ENCODE measurements at places on chromosomes 13 and 19.

GRCh38 chr19:11378319-11379189 lies 4.1 kb downstream of the SWSAP1 start:
- no peak for DNase-seq

- no peak for DNase-seq
Observed at GRCh38 chr13:33536601-33537000, 251.0 kb upstream of the STARD13 start.

- DNase-seq, result no peak
Observed at GRCh38 chr19:37718304-37718703, 1.3 kb downstream of the ZNF607 start.

DNA sequence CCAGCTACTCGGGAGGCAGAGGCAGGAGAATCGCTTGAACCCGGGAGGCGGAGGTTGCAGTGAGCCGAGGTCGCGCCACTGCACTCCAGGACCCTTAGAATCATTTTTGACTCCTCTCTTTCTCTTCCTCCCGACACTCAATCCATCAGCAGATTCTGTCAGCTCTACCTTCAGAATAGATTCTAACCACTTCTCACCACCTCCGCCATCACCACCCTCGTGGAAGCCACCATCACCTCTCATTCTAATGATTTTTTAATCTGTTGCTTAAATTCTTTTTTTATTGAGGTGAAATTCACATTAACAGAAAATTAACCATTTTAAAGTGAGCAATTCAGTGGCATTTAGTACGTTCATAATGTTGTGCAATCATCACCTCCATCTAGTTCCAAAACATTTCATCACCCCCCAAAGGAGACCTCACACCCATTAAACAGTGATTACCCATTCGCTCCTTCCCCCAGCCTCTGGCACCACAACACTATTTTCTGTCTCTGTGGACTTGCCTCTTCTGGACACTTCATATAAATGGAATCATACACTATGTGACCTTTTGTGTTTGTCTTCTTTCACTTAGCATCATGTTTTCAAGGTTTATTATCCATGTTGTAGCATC lies 5.0 kb upstream of the CCDC61 start:
- DNase-seq, result no peak

GRCh38 chr13:24053519-24054251 lies 106.8 kb upstream of the SPATA13 start:
- DNase-seq, result peak; percentile 23

DNA sequence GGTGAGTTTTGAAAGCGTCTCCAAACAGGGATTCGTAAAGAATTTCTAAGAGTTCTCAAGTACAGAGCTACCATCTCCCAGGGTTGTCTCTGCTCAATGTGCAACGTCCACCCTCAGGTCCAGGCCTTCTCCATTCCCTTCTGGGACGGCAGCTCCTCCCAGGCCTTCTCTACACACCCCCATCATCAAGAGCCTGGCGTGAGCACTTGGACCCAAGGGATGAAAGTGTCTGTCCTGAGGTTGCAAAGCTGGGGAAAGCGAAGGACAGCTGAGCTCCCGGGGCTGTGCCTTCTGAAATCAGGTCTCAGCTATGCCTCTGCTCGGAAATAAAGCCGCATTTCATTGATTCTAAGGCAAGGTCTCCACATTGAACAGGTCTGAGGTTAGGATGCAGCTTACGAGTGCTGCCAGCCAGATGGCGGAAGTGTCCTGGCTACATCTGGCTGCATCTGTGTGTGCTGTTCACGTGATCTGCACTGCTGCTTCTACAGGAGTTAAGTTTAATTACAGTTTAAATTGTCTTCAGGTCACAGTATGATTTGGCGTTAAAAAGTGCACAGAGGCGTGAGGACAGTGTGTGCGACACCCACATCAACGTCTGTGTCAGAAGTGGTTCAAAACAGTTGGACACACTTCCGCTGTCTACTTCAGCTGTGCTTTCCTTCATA lies 27.0 kb upstream of the MIER2 start:
- DNase-seq, result no peak

- no peak for DNase-seq
Observed at GRCh38 chr19:38290631-38291147, 13.4 kb upstream of the C19orf33 start.

DNA sequence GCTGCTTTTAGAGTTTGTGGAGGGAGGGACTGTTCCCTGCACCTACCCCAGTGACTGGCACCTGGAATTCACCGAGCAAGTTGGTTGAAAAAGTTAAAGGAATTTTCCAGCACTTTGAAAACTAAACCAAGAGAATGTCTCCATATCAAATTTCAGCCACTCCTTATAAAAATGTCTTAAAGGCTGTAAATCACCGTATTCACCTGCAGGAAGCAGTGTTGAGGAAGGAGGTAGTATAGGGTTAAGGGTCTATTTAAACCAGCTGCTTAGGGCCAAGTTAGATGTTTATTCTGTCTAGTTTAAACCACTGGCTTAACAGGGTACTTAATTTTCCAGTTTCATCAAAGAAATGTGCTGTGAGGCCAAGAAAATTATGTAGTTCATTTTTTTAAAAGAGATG lies 3.8 kb upstream of the RAB20 start:
- DNase-seq, result no peak

GRCh38 chr13:97934590-97934989 lies 18.9 kb upstream of the IPO5 start:
- DNase-seq, result no peak

GRCh38 chr13:106291006-106291405 lies 244.5 kb downstream of the EFNB2 start:
- DNase-seq, result no peak

GRCh38 chr19:40461669-40462221 lies 3.8 kb downstream of the BLVRB start:
- no peak for DNase-seq

DNA sequence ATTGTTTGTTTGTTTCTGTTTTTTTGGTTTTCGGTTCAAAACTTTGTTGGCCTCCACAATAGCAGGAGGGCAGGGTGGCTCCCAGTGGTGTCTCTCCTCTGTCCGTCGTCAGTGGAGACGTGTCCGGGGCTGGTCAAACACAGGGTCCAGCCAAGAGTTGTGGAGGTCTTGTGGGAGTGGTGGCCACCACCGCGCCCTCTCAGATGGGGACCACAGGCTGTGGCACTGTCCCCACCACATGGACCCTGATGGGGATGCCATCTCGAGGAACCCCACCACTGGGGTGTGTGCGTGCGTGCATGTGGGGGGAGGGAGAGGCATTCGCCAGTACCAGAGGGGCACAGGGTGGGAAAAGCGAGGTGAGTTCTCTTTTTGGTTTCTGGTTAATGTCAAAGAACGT lies 13.8 kb downstream of the ZNF574 start:
- DNase-seq, result no peak

- DNase-seq, result no peak
Observed at GRCh38 chr13:112846411-112847115, 122.5 kb upstream of the MCF2L start.

- no peak for DNase-seq
Observed at GRCh38 chr19:5149932-5150901, 181.3 kb downstream of the KDM4B start.
